ENCODE measurements at places on chromosomes 2 and 18.
A peak's percentile ranks its signal among the peaks of the same experiment; 100 is the strongest.

GRCh38 chr18:3368193-3368592, 81.8 kb upstream of the TGIF1 start:
- DNase-seq = no peak

- peak; percentile 82 for DNase-seq
These were observed 64.7 kb downstream of the STK25 start for GRCh38 chr2:241443486-241444223.

DNA sequence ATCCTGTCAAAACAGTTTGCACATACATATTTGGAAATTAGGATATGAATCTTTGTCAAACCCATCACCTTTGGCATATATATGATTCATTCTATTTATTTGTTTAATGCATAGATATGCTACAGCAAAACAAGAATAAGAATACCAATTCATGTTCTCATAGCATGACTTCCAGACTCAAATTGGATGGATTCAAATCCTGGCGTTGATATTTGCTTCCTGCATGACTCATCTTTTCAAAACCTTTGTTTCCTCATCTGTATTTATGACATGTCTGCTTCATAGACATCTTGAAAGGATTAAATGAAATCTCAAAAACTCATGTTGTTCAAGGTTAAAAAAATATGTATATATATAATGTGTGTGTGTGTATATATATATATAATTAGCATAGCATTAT, 261.3 kb downstream of the MBD5 start:
- no peak for DNase-seq

DNA sequence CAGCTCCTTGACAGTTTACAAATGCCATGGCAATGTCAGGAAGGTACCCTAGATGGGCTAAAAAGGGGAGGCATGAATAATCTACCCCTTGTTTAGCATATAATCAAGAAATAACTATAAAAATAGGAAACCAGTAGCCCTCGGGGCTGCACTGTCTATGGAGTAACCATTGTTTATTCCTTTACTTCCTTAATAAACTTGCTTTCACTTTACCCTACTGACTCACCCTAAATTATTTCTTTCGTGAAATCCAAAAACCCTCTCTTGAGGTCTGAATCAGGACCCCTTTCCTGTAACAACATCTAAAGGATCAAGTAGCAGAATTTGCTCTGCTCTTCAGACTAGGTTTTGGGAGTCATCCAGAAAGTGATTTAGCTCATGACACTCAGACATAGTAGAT, 43.7 kb downstream of the CD8B2 start:
- no peak for DNase-seq

GRCh38 chr18:59799383-59800015, 100.3 kb upstream of the PMAIP1 start:
- DNase-seq = no peak

GRCh38 chr18:58609536-58609993, 19.3 kb downstream of the ALPK2 start:
- DNase-seq = no peak

DNA sequence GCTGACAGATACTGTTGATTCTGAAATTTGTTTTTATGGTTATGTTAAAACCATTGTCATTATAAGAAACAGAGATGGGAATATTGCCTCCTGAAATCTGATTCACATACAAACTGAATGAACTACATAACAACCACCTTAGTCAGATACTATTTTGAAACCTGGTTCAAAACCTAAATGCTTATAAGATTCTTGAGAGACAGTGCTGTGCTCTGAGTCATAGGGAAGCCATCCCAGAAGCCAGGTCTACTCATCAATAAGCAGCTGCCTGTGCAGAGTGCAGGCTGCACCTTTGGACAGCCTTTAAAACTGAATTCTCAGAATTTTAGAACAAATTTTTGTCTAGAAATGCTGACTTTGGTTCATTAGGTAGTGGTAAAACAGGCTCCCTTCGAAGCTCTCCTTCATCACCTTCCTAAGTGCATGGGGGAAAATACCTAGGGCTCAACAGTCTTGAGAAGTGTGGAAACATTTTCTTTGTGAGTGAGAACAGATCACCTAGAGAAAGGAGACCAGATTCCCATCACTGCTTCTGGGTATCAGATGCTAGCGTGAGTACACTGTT, at the start of gene SERPINB7:
TSS of gene SERPINB7 (plus strand) at position 253 of the 565 bp plus-strand sequence. CDS start 6,955 bp downstream, outside the sequence.
- no peak for DNase-seq

DNA sequence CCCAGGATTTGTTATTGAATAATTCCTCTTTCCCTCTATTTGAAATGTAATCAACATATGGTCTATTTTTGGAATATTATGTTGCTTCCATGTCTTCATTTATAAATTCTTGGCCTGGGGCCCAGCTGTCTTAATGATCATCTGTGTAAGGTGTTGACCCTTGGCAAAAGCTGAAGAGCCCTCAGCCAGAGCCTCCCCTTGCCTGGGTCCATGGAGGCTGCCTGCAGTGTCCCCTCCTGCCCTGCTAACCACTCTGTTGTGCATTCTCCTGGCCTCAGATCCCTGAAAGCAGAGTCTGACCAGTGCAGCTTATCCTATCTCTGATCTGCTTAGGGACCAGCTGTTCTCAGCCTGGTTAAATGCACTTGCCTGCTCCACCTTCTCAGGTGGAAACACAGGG, 226.1 kb upstream of the APCDD1 start:
- DNase-seq = no peak

DNA sequence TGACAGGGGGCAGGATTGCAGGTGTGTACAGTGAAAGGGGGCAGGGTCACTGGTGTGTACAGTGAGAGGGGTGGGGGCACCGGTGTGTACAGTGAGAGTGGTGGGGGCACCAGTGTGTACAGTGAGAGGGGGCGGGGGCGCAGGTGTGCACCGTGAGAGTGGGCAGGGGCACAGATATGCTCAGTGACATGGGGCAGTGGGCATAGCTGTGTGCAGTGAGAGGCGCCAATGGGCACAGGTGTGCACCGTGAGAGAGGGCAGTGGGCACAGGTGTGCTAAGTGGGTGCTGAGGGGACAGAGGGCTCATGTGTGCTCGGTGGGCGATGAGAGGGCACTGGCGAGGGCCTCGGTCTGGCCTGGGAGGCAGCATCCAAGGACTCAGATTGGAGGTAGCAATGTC, 63.0 kb downstream of the GREB1 start:
- no peak for DNase-seq

DNA sequence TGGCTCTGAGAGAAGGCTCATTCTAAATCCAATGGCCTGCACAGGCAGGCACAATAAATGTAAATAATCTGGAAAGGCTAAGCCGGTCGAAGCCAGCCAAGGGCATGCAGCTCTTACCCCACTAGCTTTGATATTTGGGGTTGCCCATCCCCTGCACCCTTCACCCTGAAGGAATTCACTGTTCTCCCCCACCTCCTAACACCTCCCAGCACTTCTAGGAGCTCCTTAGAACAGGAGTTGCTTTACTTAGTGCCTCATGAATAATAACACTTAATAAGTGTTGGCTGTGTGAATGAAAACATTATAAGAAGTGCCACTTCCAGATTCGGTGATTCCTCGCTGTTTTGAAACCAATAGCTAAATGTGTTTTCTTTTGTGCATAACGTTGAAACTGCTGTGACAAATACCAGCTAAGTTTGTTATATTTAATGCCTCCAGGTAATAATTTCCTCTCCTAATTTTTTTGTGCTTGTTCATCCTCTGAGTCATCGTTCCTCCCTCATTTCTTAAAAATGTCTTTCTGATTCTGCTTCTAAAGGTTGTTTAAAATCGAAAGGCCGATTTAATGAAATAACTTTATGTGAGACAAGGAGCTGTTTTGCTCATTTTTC, 458.8 kb downstream of the METTL4 start:
- DNase-seq = no peak

DNA sequence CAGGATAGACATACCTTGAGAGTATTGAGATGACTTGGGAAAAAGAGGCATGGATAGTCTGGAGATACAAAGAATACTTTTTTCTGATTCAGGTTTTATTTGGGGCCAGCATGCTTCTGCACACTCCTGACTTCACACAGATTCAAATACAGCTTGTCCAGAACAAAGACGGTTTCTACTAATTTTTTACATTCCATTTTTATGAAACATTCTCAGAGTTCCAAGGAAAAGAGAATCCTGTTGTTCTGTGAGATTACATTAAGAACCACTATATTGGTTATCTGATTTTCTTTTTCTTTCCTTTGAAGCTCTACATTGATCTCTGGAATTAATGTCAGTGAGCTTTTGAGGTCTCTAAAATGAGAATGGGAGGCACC, 41.0 kb downstream of the PTPRM start:
- no peak for DNase-seq

GRCh38 chr2:27988306-27988705, 97.8 kb downstream of the BABAM2 start:
- DNase-seq = no peak

GRCh38 chr2:10985260-10985659, 73.5 kb downstream of the KCNF1 start:
- DNase-seq = no peak

DNA sequence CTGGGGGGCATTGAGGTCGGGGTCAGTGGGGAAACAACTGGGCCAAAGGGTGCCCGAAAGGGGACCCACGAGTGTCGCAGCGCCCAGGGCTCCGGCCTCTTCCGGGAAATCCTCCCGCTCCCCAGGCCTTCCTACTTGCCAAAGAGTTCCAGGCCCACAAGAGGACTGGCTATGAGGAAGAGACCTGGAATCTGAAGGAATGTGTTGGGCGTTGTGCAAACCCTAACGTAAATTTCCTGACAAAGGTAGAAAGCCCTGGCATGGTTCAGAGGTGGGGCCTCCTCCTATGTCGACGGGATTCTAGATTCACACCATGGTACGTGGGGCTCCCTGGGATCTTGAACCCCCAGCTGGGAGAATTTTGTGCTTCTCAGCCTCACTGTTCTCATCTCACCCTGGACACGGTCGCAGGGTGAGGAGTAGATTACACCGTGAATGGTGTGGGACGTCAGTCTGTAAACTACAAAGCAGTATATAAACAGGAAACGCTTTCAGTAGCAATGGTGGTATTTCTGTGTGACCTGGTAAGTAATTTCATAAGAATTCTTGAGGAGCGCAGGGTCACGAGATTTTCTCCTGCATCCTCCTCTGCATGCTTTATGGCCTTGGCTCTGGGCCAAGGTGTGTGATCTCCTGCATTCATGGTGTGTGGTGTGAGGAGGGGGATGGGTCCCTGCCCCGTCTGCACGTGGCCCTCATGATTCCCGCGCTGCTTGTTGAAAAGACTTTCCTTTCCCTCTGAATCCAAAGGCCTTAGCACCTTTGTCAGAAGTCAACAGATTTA, 868 bp downstream of the HSBP1L1 start:
- DNase-seq = no peak

GRCh38 chr18:55868909-55869308, 280.9 kb upstream of the TCF4 start:
- DNase-seq = no peak

DNA sequence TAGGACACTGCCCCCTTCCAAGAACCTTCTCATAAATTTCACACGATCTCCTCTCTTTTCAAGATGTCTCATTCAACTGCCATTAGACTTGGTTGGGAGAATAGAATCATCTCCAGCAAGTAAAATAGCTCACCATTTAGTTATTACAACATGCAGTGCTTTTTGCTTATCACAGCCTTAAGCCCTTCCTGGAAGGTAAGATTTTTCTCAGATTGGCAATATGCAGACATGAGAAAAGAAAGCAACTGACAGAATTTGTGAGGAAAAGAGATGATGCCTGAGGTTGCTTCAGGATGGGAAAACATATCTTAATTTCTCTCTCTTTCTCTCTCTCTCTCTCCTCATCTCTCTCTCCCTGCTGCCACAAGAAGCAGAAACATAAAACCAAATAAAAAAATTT, 855.1 kb upstream of the ACVR2A start:
- DNase-seq = no peak

DNA sequence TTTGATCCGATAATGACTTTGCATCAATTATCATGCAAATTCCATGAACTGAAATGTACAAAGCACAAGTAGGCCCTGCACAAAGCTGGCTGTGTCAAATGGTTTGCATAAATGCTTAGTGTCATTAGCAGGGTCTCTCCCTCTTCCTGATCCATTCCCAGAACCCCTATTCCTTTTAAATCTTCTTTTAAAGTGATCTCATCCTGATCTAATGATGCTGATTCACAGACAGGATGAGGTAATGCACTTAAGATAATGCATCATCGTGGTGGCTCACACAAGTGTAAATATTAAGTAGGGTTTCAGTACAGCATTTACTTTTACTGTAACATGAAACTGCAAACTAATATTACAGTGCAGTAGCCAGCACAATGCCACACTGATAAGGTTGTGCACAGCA, 304.8 kb upstream of the SOX11 start:
- DNase-seq = no peak

DNA sequence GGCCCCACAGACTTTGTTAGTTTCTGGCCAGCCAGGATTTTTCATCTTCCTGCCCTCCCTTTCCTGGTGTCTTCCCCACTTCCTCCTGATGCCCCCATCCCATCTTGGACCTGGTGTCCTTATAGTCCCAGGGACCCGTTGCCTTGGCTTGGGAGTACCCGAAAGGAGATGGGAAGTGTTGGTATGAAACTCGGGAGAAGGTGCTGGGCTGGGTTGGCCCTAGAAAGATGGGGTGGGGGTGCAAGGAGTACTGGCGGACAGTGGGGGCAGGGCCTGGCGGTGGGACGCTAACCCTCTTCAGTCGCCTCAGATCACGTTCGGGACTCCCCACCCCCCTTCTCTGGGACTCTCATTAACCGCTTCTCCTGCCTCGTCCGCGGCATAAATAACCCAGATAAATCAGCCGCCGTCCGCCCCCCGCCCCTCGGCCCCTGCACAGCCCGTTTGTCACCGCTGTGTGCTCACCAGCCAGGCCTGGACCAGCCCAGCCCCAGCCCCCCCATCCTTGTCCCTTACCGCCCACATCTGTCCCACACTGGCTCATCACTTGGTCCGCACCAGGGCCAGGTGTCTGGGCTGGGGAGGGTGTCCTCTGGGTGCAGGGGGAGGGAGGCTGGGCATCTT, 3.7 kb upstream of the ASIC4 start:
- DNase-seq = no peak

GRCh38 chr2:172986040-172986439, 89.6 kb upstream of the MAP3K20 start:
- DNase-seq = no peak

DNA sequence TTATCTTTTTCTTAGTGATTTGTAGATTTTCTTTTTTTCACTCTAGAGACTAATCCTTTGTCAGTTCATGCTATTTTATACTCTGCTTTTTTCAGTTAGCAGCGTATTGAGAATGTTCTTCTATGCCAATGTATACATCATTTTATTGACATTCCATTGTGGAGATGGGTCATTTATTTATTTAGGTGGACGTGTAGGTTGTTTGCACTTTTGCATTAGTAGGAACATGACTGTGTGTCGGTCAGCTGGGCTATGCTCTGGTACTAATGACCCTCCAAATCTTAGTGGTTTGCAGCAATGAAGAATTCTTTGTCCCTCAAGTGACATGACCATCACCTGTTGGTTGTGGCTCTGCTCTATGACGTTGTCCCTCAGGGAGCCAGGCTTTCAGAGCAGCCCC, 33.6 kb downstream of the HPCAL1 start:
- no peak for DNase-seq

DNA sequence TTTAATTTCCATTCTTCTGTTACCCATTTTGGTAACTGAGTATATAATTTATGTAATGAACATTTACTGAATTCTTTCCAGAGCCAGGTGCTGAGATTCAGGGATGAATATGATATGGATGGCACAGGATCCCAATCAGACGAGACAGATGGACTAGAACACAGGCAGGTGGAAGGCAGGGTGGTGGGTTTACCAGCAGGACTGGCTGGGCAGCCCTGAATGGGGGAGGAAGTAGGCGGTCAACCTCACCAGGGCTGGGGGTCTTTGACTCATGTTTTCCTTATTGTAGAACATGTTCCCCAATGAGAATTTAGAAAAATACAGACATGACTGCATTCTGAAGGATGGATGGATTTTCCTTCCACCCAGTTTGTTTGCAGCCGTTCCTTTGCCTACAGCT, 80.3 kb downstream of the CIB4 start:
- no peak for DNase-seq

- DNase-seq = no peak
These were observed 134.9 kb upstream of the DSEL start for GRCh38 chr18:67651438-67651837.
